ENCODE measurements at places on chromosomes 6 and 20.

DNA sequence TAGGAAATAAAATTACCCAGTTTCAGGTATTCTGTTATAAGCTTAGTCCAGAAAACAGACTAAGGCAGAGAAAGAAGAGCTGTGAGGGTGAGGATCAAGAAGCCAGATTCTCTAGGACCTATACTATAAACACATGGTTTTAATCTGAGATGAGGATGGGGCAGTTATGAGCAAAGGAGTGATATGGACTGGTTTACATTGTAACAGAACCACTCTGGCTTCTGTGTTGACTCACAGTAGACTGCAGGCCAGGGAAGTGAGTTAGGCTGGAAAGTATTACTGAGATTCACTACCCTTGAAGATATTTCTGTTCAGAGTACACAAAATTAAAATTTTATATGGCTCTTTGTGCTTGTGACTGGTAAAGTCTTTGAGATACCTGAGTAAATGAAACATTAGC, 3.2 kb upstream of the RWDD1 start:
- DNase-seq: no peak
- peaks cover 24% of the 10 kb centered on the region for H3K4me1 ChIP-seq
- H3K27ac ChIP-seq: no peak overlapping the region
- no peaks in the 10 kb centered on the region for H3K36me3 ChIP-seq
- H3K4me3 ChIP-seq: no peak overlapping the region

GRCh38 chr20:17921774-17922173, 46.8 kb downstream of the SNX5 start:
- H3K4me1 ChIP-seq: peaks cover 21% of the 10 kb centered on the region
- DNase-seq: no peak
- no peaks in the 10 kb centered on the region for H3K36me3 ChIP-seq
- no peak overlapping the region for H3K4me3 ChIP-seq
- no peaks in the 10 kb centered on the region for H3K27me3 ChIP-seq

GRCh38 chr20:38023181-38024001, 9.9 kb downstream of the TTI1 start:
- H3K27ac ChIP-seq: no peak overlapping the region
- no peaks in the 10 kb centered on the region for H3K4me1 ChIP-seq
- H3K36me3 ChIP-seq: peaks cover 22% of the 10 kb centered on the region
- no peak for DNase-seq

DNA sequence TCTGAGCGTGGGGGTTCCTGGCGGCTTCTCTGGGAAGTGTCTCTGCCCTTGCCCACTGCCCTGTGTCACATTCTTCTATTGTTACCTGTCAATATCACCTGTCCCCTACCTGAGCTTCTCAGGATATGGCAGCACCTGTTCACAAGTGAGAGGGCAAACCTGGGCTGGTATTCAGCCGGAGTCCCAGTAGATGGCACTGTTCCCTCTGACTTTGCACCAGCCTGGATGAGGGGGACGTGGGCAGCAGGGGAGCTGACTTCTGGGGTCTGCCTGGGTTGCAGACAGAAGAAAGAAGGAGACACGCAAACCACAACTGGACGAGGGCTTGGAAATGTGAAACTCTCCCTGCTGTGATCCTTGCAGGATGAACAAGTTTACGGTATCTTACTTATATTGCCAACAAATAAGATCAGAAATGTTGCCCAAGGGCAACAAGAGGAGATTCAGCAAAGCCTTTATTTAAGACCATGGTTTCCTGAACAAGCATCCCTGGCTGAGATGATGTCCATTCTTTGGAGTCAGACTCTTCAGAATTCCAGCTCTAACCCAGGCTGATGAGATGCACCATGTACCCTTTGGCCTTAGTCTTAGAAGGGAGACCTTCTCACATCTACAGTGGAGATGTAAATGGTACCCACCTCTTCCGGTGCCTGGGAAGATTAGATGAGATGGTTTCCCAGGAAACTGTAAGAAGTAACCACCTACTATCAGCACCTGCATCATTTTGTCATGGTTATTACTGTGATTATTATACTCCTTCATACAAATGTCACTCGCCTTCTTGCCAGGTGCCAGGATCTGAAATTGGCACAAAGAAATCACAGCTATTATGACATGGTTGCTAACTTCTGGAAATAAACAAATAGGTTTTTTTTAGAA, 400.0 kb upstream of the CDH4 start:
- no peak overlapping the region for H3K27ac ChIP-seq
- H3K36me3 ChIP-seq: no peaks in the 10 kb centered on the region
- peaks cover 34% of the 10 kb centered on the region for H3K27me3 ChIP-seq
- no peaks in the 10 kb centered on the region for H3K4me1 ChIP-seq
- DNase-seq: no peak

DNA sequence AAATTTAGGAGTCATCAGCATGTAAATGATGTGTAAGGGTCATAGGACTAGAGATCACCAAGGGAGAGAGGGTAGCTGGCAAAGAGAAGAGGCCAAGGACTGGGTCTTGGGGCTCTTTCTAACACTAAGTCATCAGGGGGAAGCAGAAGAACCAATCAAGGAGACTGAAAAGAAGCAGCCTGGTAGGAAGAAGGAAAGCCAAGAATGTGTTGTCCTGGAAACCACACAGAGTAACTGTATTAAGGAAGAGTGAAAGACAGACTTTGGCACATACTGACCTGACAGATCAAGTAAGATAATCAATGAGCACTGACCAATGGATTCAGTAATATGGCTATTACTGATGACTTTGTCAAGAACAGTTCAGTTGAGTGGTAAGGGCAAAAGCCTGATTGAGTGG, 42.3 kb upstream of the LAMA4 start:
- DNase-seq: no peak
- no peaks in the 10 kb centered on the region for H3K27me3 ChIP-seq
- no peak overlapping the region for H3K27ac ChIP-seq
- no peak overlapping the region for H3K4me3 ChIP-seq
